Neural progenitor cell (in vitro differentiated cells): ENCODE measurements at places on chromosomes 16 and 17. TPM values are rescaled to one million over a fixed set of nuclear protein-coding genes. Genes with fewer than 3 reads are reported as not detected.

- DNase-seq: no peak
Observed at GRCh38 chr16:505479-506245, 21.9 kb upstream of the CAPN15 start.

DNA sequence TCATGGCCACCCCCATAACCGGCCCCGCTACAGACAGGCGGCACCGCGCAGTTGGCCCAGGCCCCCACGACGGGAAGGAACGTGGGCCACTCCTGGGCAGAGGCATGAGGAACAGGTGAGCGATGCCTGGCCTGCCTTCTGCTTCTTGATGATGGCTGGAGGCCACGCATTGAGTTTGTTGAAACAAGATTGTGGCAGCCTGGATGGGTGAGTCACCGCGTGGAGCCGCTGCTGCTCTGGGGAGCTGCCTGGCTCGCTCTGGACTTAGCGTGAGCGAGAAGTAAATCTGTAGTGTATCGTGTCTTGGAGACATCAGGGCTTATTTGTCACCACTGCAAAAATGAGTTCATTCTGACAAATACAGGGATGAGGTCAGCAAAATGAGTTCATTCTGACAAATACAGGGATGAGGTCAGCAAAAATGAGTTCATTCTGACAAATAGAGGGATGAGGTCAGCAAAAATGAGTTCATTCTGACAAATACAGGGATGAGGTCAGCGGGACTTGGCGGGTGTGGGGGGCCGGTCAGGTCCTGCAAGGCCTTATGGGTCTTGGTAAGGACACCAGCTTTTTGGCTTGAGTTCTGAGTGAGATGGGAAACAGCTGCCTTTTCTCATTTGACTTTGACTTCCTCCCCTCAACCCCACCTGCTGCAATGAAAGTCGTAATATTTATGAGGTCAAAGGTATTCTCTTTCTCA, 93.0 kb downstream of the SEC14L1 start:
- no peak for DNase-seq

GRCh38 chr17:7312432-7313087, 2.6 kb downstream of the GPS2 start:
- DNase-seq: no peak

GNG13 gene
- not detected in 2 replicates for total RNA-seq

DOC2B gene
- 0.31 and 0.34 TPM in 2 replicates for total RNA-seq

DNA sequence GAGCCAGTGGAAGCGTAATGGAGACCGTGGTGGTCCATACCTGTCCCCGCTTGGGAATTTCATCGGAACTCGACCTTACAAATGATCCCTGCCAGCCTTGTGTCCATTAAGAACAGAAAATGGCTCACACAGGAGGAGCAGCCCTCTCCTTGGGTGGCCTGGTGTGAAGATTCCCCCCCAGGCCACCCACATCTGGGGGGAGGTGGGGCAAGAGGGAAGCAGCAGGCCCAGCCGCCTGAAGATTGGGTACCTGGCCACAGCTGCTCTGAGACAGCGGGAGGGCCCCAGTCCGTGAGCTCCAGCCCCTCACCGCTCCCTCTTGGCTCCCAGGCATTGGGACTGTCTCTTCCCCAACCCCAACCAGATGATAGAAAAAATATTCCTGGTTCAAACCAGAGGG, 277.8 kb upstream of the FOXF1 start:
- DNase-seq: no peak

CD300H gene
- total RNA-seq: not detected in 2 replicates

- no peak for DNase-seq
Observed at GRCh38 chr17:58534331-58534730, 19.9 kb upstream of the MTMR4 start.

GRCh38 chr16:1678500-1679098, 520 bp downstream of the JPT2 start:
- DNase-seq: peak; percentile 41
